SHP77 treated with DMSO at 0.1 percent for 48 hours (cell line): ENCODE measurements at places on chromosomes 11 and 22.

GRCh38 chr11:1147792-1148191 lies 10.0 kb upstream of the MUC5AC start:
- no peak for DNase-seq

DNA sequence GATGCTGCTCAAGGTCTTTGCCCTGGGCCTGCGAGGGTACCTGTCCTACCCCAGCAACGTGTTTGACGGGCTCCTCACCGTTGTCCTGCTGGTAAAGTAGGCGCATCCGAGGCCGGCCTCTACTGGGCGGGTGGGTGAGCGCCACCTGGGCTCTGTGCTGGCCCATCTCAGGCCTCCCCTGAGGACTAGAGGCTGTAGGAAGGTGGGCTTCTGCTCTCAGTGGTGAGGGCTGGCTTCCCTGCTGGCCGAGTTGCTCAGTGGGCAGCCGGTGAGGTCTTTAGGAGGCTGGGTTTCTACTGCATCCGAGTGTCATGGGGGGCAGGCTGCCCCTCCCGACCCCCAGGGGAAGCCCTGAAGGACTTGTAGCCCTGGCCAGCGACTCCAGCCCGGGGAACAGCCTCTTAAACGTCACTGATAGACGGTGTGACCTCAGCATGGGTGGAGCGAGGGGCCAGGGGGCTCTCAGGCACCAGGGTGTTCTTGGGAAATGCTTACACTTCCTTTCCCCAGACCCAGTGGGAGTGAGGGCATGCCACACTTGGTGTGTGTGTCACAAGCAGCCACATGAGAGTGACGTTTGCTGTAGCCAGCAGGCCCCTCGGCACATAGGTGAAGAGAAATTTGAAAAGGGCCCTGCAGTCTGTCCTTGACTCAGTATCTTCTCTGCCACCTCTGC lies 30.3 kb downstream of the TPCN2 start:
- no peak for DNase-seq

GRCh38 chr11:57493507-57494503 lies 21.7 kb downstream of the SLC43A1 start:
- DNase-seq: no peak

DNA sequence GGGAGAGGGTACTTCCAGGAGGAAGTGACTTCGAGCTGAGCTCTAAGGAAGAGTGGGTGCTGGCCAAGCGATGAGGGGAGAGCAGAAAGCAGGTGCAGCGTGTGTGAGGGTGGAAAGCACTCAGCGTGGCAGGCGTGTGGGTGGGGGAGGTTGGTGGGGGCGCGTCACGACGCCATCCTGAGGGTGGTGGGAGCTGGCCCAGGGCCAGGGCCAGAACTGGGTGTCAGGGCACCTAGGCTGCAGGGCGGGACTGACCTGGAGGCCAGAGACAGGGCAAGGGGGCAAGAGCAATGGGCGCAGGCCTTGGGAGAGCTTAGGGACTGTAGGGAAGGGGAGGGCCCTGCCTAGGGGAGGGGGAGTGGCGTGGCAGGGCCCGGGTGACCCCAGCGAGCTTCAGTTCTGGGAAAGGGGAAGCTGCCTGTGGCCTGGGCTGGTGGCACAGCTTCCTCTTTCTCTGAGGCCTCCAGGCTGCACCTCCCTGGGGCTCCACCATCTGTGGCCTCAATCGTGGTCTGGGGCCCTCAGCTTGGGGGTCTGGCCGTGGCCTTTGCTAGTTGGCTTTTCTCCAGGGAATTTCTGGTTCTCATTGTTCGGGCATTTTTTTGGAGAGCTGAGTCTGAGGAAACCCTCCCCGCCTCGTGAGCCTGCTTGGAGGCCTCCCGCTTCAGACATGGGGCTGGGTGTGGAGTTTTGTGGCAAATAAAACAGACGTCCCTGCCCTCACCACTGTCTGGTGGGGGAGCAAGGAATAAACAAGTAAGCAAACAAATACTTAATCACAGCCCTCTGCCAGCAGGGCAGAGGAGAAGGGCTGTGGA lies 8.9 kb downstream of the RELT start:
- no peak for DNase-seq

DNA sequence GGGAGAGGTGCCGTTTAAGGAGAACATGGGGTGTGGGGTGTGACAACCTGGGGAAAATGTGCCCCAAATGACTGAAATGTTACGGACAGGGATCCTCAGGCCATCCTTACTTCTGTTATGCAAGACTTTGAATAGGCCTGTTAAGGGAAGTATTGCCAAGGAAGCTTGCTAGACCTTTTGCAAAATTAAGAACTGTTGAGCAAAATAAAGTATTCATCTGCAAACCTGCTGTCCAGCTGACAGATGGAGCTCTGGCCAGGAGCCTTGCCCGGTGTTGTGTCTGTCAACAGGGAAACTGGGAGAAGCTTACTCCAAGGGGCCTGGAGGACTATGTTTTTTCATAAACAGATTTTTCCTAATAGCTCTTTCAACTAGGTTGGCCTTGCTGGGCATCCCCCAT lies 48.0 kb downstream of the FAT3 start:
- DNase-seq: no peak

GRCh38 chr22:28600546-28601143 lies 79.0 kb downstream of the TTC28 start:
- DNase-seq: peak; percentile 26

- no peak for DNase-seq
Measured at GRCh38 chr22:43109921-43110443, 568 bp upstream of the BIK start.

- no peak for DNase-seq
Measured at GRCh38 chr11:92920331-92920730, 49.1 kb upstream of the MTNR1B start.

- DNase-seq: no peak
Measured at GRCh38 chr11:66864172-66864901, 7.5 kb downstream of the LRFN4 start.

GRCh38 chr22:19818324-19819207 lies 36.1 kb downstream of the GNB1L start:
- DNase-seq: no peak

GRCh38 chr22:40120848-40121247 lies 56.9 kb upstream of the TNRC6B start:
- DNase-seq: no peak

DNA sequence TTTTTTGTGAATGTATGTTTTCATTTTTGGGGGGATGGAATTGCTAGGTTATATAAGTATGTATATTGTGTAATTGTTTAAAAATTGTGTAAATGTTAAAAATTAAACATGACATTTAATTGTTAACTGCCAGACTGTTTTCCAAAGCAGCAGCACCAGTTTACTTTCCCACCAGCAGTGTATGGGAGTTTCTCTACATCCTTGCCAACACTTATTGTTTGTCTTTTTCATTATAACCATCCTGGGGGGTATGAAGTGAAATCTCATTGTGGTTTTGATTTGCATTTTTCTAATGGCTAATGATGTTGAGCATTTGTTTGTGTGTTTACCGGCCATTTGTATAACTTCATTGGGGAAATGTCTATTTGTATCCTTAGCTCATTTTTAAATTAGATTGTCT lies 31.7 kb upstream of the RRAS2 start:
- DNase-seq: no peak

- DNase-seq: no peak
Measured at GRCh38 chr11:43924112-43924855, 18.2 kb upstream of the C11orf96 start.

DNA sequence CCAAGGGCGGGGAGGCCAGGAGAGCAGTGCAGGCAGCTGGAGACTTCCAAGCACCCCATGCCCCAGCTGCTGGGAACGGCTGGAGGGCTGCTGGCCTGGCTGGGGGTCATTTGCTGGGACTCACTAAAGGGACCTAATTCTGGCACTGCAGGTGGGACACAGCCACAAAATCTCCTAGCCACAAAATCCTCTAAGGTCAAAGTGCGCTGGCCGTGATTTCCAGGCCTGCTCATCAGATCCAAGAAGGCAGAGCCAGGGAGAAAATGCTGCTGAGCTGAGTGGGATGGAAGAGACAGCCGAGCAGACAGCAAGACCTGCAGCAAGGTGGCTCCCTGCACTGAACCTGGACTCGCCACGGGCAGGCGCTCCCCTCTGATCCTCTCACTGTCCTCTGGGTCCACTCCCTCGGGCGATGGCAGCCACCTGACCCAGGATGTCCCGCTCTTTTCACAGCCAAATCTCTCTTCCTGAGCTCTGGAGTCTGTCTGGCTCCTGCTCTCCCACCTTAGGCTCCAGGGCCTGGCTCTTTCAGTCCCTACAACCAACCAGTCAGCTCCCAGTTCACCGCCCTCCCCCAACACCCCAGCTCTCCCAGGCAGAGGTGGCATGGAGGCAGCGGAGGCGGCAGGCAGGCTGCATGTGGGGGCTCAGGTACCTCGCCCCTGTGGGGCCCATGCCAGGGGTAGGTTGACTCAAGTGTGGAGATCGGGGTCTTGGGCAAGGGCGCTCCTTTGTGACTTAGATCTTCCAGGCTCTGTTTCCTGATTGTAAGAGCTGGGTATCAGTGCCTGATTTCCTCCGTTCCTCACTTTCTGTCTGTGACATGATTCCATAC lies 14.5 kb downstream of the OVOL1 start:
- no peak for DNase-seq

DNA sequence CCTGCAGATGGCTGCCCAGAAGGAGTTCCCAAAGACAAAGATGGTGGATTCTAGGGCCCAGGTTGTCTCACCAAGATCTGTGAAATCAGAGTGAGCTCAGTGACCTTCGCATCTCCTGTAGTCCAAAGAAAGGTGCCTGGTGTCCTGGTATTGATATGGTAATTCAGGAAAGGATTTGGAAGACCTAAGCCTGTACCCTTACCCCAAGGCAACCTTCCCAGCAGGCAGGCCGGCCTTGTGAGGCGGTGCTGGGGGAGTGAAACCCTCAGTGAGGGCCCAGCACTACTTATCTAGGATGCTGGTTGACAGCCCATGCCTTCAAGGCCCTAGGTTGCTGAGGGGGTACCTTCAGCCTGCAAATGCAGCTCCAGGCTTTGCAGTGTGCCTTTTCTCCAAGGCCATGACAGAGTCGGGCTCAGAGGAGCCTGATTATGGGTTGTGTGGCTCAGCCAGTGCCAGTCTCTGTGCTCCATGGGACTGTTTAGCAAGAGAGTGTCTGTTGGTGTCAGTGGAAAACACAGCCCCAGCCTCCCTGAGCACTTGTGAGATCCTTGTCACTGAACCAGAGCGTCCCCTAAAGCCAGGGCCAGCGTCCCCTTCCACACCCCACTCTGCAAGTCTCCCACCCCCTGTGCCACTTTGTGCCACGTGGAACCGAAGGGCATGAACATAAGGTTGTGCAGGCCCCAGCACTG lies 72.8 kb upstream of the MYOD1 start:
- DNase-seq: no peak

DNA sequence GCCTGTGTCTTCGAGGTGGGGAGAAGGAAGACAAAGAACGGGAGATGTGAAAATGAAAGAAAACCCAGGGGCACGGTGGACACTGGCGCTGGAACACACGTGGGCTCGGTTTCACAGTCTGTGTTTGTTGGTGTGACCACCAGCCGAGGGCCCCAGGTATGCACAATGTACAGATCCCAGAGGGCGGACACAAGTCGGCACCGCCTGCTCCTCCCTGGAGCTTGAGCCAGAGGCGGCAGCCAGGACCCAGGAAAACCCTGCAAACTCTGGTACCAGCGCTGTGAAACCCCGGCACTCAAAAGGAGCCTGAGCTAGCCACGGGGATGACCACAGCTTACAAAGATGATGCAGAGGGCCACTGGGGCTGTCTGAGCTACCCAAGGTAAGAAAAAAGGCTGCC lies 105.0 kb downstream of the SHANK2 start:
- DNase-seq: no peak

DNA sequence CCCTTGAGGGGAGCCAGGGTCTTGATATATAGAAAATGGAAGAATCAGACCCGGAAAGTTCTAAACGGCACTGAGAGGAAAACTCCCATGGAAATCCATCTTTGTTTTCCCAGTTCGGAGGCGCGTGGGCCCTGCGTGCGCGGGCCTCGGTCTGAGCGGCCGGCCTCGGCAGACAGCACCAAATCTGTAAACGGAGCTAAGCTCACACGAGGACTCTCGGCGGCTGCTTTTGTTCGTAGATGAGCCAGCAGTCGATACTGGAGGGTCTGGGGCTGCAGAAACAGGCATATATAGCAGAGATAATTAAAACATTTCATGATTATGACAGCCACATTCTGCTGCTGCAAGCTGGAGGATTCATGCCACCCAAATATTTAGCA lies 68.5 kb upstream of the PPARA start:
- DNase-seq: no peak

- DNase-seq: no peak
Measured at GRCh38 chr22:23103199-23103954, 33.1 kb downstream of the GNAZ start.

DNA sequence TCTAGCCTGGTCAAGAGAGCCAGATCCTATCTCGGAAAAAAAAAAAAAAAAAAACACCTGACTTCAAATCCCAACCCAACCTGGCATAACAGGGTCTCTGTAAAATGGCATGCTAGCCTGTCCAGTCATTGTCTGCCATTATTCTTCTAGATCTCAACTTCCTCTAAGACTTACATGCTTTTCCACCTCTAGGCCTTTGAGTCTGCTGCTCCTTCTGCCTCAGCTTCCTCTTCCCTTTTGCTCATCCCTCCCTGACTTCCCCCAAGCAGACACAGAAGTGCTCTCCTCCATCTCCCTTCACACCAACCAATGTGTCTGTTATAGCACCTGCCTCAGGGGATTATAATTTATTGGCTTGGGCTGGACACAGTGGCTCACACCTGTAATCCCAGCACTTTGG lies 7.8 kb downstream of the STK33 start:
- DNase-seq: no peak

- no peak for DNase-seq
Measured at GRCh38 chr11:65946655-65947054, 1.4 kb downstream of the TSGA10IP start.

DNA sequence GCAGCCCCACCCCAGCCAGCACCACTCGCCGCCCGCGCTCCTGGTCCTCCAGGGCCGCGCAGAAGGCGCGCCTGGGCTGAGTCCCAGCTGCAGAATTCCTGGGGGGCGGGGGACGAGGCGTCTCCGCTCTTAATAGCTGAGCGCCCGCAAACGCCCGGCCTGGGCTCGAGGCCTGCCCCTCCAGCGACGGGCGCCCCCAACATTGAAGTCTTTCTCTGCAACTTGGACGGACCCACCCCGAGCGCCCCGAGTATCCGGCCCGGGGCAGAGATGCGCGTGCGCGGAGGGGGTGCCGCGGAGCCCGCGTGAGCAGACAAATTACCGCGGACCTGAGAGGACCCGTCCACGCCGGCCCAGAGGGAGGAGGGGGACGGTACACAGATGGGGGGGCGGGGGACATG lies 6.7 kb upstream of the SYT7 start:
- DNase-seq: no peak
